Activated CD4-positive, alpha-beta T cell treated with anti-CD3 and anti-CD28 coated beads, Interleukin-2, Interleukin-6, amounts not matched to agents 100 ng/mL and 50 ng/mL, durations not matched to agents 16 hours and 8 hours (primary cell): ENCODE measurements at places on chromosomes 4 and X.

DNA sequence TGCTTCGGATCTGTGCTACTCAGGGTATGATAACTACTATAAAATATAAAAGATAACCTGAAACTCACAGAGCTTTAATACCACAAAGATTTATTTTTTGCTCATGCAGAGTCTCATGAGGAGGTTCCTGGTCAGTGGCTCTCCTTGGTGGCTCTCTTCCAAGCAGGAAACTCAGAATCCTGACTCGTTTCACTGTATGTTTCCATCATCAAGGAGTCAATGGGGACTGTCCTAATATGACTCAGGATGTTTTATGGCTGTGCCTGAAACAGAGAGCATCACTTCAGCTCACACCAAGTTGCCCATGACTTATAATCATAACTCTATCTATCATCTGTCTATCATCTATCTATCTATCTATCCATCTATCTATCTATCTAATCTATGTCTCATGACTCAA is 620.8 kb upstream of the NR3C2 start:
- no peak for DNase-seq

DNA sequence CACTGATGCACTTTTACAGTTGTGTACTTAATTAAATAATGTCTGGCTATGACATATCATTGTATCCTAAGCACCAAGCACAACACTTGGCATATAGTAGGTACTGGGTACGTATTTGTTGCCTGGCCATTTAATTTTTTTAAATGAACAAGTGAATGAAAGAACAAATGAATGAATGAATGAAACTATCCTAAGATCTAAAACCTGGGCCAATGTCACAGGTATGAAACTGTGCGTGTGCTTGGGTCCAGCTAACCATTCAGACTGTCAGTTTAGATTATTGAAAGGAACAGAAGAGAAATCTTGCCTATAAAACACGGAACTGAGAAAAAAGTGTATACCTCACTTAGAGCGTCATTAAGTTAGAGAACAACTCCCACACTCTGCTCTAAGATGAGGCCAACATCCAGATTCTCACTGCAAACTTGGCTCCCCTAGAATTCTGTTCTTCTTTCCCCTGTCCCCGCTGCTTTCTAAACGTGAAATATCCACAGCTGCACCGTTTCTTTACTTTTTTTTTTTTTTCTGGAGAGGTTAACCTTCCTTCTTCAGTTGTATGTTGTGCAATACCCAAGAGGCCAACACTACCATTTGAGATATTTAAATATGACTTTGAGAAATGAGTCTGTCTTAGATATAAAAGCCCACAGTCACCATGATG is 17.3 kb upstream of the SEL1L3 start:
- no peak for DNase-seq

GRCh38 chr4:148980782-148981480 is 538.7 kb upstream of the NR3C2 start:
- DNase-seq: no peak

DNA sequence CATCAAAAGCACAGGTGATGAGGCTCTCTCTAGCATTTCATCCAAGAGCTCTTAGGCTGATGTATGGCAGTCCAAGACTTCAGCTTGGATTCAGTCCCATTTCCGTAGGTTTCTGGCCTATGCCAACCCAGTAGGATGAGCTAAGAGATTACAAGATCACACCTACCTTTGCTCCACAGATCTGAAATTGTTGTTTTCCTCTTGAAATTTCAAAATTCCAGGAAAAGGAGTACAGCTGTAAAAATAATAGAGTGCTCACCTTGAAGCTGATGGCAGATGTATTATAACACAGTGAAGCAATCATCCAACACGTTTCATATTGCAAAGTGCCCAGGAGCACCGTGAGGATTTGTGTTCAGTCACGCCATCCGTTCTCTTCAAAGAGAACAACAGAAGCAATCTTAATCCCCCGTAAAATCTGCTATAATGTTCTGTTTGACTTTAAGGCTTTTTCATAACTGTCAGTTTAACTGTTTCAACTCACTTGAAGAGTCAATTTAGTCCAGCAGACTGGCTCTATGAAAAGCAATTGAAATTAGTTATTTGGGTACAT is 137.5 kb downstream of the CPE start:
- DNase-seq: no peak

GRCh38 chr4:154569028-154569427 is 6.2 kb downstream of the FGB start:
- DNase-seq: no peak

DNA sequence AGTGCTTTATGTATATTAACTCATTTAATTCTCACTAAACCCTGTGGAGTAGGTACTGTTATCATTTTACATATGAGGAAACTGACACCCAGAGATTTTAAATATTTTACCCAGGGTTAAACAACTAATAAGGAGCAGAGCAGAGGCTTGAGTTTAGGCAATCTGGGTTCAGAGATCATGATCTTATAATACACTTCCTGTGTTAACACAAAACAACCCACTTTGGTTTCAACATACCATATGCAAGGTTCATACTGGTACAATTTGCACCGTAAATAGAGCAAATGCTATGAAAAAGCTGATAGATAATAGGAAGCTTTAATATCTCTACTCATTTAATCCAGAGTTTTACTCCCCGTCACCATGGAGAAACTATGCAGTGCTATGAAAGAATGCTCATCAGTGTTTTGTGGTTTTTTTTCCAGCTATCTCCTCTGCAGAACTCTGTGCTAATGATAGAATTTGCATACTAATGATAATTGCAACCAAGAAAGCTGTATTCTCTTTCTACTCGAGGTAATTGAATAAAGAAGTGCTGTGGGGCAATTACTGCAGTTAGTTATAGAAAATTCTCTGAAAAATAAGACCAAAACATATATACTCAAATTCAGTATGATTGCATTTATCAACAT is 138.8 kb upstream of the MAP9 start:
- no peak for DNase-seq

DNA sequence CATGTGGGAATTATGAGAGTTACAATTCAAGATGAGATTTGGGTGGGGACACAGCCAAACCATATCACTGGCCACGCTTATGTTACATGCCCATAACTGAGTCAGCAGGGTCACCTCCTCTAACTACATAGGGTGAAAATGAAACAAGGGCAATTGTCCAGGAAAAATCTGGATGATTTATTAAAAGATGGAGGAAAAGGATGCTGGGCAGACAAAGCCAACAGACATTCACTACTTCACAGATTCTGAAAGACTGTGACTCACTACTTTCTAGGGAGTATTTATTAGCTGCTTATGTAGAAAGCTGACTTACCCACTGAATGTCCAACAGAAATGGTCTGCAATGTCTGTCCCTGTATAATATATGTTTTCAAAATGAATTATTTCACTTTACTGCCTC is 72.4 kb downstream of the APBB2 start:
- DNase-seq: no peak

DNA sequence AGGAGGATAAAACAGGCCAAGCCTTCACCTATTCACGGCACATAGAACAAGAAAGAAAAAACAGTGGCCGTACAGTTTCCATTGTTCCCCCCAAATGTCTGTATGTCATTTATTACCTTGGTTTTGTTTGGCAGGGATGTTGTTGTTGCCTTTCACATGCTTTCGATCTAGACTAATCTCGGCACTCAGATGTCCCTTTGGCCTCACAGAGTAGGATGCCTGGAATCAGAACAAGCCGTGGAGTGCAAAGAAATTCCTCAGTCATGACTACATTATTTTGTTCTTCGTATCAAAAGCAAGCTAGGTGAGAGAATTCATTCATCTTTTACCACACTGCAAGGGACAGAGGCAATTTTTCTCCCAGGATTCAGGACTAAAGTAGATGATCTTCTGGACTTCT is 106.9 kb downstream of the SMIM20 start:
- DNase-seq: no peak

DNA sequence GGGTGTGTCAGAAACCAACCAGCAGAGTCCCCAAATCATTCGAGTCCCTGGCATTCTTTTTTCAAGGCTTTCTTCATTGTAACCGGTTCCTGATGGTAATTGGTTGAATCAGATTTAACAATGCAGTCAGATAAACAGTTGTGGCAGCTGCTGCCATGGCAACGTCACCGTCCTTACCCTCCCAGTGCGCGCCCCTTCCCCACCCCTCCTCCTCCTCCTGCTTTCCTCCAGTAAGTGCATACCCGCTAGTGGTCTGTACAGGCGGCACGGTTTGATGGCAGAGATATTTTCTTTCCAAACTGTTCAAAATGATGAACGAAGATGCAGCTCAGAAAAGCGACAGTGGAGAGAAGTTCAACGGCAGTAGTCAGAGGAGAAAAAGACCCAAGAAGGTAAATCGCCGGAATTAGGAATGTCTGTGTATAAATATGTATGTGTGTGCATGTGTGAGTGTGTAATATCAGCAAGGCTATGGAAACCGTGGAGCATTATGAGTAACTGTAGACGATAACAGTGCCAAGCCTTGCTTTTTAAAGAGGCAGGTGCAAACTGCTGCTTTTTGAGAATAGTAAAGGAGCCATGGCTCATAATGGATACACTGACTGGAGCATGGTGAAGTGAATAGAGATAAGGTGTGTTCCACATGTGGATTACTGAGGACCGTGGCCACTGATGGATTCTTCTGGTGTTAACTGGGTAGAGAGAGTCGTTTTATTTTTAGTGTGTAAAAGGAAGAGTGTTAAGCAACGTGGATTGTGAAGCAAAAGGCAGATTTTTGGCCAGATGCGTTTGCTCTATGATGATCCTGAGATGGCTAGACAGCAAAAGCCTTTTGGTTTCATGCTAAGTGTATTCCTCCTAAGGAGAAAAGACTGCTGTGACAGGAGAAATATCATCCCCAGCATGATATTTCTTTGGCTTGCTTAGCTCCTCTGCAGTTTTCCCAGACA is at the start of gene ANK2:
Gene ANK2, plus strand, starts transcription at position 233 of the 950 bp plus-strand sequence. Its CDS starts 76 bp downstream, at position 309.
- no peak for DNase-seq

DNA sequence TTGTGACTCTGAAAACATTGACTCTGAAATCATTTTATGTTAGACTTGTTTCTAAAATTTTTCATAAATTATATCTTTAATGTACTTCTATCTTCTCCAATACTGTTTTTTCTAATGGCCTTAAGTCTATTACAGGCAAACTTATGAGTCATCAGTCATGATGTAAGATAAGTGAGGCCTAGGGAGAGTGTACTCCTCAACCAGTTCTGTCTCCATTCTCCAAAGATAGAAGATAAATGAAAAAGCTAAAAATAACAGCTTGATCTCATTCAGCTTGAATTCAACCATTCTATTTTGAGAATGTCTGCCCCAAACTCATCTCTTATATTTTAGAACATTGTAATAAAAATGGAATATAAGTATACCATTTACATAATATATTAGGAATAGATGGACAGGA is 34.5 kb downstream of the STBD1 start:
- DNase-seq: no peak

- no peak for DNase-seq
Observed at GRCh38 chr4:39383690-39384089, 17.5 kb upstream of the RFC1 start.

DNA sequence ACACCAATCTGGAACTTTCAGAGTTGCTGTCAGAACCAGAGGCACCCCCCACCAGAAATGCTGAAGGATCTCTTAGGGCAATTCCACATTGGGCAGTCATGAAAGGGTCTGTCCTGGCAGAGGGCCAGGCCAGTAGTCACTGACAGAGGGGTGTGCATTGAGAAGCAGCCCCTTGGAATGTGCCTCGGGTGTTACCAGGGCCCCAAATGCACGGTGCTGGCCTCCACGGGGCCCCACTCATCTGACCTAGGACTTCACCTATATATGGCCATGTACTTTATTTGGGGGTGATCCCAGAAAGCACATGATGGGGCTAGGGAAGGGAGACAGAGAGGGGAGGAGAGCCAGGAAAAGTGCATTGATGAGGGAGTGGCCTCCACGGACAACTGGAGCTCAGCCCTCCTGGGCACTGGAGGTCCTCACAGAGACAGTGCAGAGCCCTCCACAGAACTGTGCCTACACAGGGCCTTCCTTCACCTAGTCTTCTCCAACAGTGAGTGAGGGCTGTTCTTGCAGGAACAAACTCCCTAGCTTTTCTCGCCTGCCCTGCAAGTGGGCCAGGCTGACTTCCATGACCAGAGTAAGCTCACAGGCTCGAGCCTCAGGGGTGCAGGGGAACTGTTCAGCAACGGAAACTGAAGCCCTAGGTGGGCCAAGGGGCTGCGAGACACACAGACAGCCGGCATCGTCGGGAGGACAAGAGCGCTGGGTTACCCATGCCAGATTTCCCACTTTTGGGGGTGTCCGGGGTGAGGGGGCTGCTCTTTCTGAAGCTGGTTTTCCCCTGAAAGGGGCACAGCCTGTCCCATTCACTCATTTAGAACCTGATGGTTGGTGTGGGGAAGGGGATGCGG is 136.2 kb downstream of the HMX1 start:
- no peak for DNase-seq

- DNase-seq: no peak
Observed at GRCh38 chr4:26263165-26263564, 57.6 kb upstream of the RBPJ start.

- no peak for DNase-seq
Observed at GRCh38 chr4:143506031-143506430, 7.5 kb upstream of the SMARCA5 start.

GRCh38 chr4:98656886-98657285 is 1.5 kb downstream of the TSPAN5 start:
- no peak for DNase-seq

- peak; percentile 12 for DNase-seq
Observed at GRCh38 chr4:3399277-3400194, 42.2 kb upstream of the HGFAC start.

- DNase-seq: no peak
Observed at GRCh38 chrX:55867708-55868107, 150.2 kb downstream of the RRAGB start.

- DNase-seq: no peak
Observed at GRCh38 chrX:2401590-2402360, 99.0 kb downstream of the DHRSX start.

GRCh38 chr4:74682567-74683359 is 111.6 kb downstream of the BTC start:
- no peak for DNase-seq

- no peak for DNase-seq
Observed at GRCh38 chr4:129972257-129972656, 876.3 kb downstream of the C4orf33 start.

DNA sequence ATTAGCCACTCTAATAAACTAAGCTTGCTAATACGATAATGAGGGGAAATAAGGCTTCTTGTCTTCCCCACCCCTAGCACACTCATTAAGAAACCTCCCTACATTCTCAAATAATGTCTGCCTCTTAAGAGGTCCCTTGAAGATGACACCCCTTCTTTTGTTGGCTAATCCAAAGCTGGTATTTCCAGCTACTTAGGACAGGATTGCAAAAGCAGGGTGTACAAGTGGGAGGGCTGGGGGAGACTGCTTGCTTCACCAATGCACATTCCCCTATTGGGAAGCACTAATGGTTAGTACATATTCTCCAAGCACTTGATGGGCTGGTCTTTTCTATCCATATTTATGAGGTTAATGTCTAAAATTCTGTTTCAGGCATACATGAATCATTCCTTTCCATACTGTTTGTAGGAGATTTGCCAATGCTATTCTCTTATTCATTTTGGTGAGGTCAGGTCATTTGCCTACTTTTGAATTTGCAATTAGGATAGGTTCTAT is 16.8 kb upstream of the TIMM8A start:
- no peak for DNase-seq

GRCh38 chr4:34202154-34202553 is 2042.2 kb downstream of the ARAP2 start:
- DNase-seq: no peak

GRCh38 chr4:141652161-141652778 is 15.9 kb downstream of the IL15 start:
- no peak for DNase-seq

- DNase-seq: no peak
Observed at GRCh38 chrX:7169627-7170026, 21.7 kb upstream of the PUDP start.
